ENCODE measurements at places on chromosomes 5 and 9. TPM values are rescaled to one million over a fixed set of nuclear protein-coding genes. Genes with fewer than 3 reads are reported as not detected.

DNA sequence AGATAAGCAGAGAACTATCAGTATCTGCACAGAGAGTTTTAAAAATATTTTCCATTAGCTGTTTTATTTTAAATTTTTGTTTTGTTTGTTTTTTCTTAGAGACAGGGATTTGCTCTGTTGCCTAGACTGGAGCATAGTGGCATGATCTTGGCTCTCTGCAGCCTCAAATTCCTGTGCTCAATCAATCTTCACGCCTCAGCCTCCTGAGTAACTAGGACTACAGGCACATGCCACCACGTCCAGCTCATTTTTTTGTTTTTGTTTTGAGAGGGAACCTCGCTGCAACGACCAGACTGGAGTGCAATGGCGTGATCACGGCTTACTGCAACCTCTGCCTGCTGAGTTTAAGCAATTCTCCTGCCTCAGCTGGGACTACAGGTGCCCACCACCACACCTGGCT is 138.2 kb upstream of the LPAR1 start:
- no peak overlapping the region for H3K27ac ChIP-seq
- no peak for DNase-seq
- no peaks in the 10 kb centered on the region for H3K27me3 ChIP-seq
- H3K4me3 ChIP-seq, result no peak overlapping the region
- no peaks in the 10 kb centered on the region for H3K4me1 ChIP-seq

DNA sequence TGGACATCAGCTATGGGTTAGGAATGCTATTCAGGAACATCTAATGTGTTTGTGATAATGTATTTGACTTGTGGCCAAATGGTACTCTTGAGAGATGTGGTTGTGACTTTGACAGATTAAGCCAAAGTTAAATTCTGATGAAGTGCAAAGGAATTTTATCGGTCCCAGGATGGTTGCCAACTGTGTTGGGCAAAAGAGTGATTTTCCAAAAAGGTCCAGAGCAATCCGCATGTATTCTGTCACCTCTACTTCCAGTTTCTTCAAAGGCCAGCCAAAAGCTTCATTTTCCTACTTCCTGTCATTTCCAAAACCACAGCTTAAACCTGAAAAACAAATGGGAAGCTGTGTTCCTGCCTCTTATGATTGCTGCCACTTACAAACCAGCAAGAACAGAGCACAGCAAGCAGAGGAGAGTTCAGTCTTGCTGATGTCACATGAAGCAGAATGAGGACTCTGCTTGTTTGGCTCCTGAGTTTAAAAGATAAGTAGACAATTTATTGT is 59.8 kb downstream of the MARCHF3 start:
- no peak overlapping the region for H3K4me3 ChIP-seq
- DNase-seq, result no peak
- H3K27ac ChIP-seq, result no peak overlapping the region
- H3K4me1 ChIP-seq, result no peaks in the 10 kb centered on the region
- H3K36me3 ChIP-seq, result no peaks in the 10 kb centered on the region

GRCh38 chr5:317086-317811 is 4.3 kb upstream of the AHRR start:
- H3K4me3 ChIP-seq, result no peak overlapping the region
- peaks cover 10% of the 10 kb centered on the region for H3K27me3 ChIP-seq
- no peaks in the 10 kb centered on the region for H3K36me3 ChIP-seq
- no peak overlapping the region for H3K27ac ChIP-seq

KCNN2 gene
- 3.0 TPM for total RNA-seq

- no peaks in the 10 kb centered on the region for H3K4me1 ChIP-seq
- peaks cover 54% of the 10 kb centered on the region for H3K36me3 ChIP-seq
- no peak for DNase-seq
- no peak overlapping the region for H3K27ac ChIP-seq
- no peaks in the 10 kb centered on the region for H3K27me3 ChIP-seq
These were observed 46.9 kb downstream of the NDST1 start for GRCh38 chr5:150554857-150555256.

- no peaks in the 10 kb centered on the region for H3K27me3 ChIP-seq
- no peak overlapping the region for H3K4me3 ChIP-seq
- no peak for DNase-seq
- no peak overlapping the region for H3K27ac ChIP-seq
These were observed 1.5 kb upstream of the ZFR start for GRCh38 chr5:32445831-32446614.

ARID3C gene
- not detected for total RNA-seq

DNA sequence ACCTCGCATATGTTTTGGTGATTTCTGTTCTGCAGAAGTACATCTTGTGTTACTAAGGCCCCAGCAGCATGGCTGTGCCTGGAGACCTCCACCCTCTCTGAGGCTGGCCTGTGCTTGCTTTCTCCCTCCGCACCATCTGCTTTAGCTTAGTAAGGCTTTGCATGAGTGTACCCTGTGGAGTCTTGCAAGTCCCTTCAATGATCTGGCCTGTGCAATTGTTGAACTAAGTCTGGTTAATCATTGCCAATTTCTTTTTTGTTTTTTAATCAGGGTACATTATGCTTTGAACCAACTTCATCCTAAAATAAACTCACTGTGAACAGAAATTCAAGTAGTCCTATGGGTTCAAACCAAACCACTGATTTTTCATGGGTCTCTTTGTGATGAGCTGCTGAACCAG is 32.3 kb downstream of the ACOT12 start:
- H3K4me1 ChIP-seq, result no peaks in the 10 kb centered on the region
- no peaks in the 10 kb centered on the region for H3K27me3 ChIP-seq
- H3K4me3 ChIP-seq, result no peak overlapping the region
- no peaks in the 10 kb centered on the region for H3K36me3 ChIP-seq

GCNT4 gene
- 2.7 TPM for total RNA-seq

GNG10 gene
- 16.6 TPM for total RNA-seq

DNA sequence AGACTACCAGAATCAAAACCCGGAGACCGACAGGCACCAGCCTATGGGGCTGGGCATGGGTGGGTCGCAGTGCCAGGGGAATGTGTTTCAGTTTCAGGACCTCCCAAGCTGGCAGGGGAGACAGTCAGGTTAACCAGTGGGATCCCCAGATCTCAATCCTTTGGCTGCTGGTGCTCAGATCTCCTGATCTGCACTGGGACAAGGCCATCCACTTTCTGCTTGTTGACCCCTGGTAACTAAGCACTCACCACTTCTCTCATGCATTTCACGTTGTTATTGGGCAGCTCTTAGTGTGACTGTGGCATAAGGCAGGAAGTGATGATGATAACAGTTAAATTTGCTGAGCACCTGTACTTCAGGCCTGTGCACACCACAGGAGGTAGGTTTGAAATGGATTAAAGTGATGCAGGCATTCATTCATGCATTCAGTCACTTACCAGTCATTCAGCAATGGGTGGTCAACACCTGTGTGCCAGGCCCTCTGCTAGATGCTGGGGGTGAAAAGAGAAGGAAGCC is 42.1 kb upstream of the STXBP1 start:
- H3K27me3 ChIP-seq, result no peaks in the 10 kb centered on the region
- H3K4me1 ChIP-seq, result peaks cover 49% of the 10 kb centered on the region
- DNase-seq, result peak; percentile 41

DNA sequence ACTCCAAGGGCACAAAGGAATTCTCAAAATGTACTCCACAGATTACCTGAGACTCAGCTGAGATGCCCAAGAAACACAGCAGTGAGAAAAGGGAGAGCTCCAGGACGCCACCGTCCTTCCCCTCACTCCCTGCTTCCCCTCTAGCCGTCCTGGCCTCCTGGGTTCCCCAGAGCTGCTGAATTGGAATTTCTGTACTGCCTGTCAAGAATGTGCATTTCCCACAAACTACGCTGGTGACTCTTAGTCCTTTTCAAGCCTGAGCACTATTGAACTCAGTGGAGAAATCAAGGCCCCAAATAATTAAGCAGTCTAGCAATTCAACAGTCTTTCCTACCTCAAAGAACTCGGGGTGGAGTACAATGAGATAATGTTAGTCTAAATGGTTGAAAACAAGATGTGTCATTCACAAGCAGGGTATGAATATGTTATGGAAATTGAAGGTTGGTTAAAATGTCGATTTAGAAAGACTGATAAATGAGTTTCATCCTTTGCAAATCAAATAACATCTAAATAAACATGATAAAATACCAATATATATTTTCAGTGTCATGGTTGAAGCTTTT is 153.2 kb downstream of the MED27 start:
- H3K36me3 ChIP-seq, result no peaks in the 10 kb centered on the region
- H3K4me1 ChIP-seq, result no peaks in the 10 kb centered on the region
- no peak for DNase-seq
- no peak overlapping the region for H3K27ac ChIP-seq
- no peak overlapping the region for H3K4me3 ChIP-seq

DNA sequence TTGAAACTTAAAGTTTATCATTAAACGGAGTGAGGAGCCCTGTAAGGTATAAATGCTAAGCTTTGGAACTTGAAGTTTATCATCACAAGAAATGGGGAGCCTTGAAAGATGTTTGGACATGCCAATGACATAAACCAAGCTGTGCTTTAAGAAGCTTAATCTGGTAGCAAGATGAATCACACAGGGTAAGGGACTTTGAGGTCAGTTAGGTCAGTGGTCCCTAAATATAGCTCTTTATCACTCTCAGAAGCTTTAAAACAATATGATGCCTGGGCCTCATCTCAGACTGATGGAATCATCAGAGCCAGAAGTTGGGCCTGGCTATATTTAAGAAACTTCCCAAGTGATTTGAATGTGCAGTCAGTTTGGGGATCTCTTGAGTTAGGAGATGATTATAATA is 85.7 kb downstream of the TNC start:
- DNase-seq, result no peak
- no peaks in the 10 kb centered on the region for H3K27me3 ChIP-seq
- no peaks in the 10 kb centered on the region for H3K4me1 ChIP-seq
- H3K36me3 ChIP-seq, result no peaks in the 10 kb centered on the region
- no peak overlapping the region for H3K27ac ChIP-seq

GRCh38 chr5:36481454-36482120 is 124.8 kb upstream of the SLC1A3 start:
- no peaks in the 10 kb centered on the region for H3K36me3 ChIP-seq
- H3K27ac ChIP-seq, result no peak overlapping the region
- DNase-seq, result no peak
- no peak overlapping the region for H3K4me3 ChIP-seq
- H3K27me3 ChIP-seq, result no peaks in the 10 kb centered on the region

GRCh38 chr5:136251502-136252169 is 58.7 kb upstream of the SMIM32 start:
- H3K36me3 ChIP-seq, result no peaks in the 10 kb centered on the region
- H3K27me3 ChIP-seq, result no peaks in the 10 kb centered on the region
- no peaks in the 10 kb centered on the region for H3K4me1 ChIP-seq
- no peak for DNase-seq
- H3K4me3 ChIP-seq, result no peak overlapping the region

CORO2A gene
- 0.64 TPM for total RNA-seq

LHX2 gene
- not detected for total RNA-seq

DNA sequence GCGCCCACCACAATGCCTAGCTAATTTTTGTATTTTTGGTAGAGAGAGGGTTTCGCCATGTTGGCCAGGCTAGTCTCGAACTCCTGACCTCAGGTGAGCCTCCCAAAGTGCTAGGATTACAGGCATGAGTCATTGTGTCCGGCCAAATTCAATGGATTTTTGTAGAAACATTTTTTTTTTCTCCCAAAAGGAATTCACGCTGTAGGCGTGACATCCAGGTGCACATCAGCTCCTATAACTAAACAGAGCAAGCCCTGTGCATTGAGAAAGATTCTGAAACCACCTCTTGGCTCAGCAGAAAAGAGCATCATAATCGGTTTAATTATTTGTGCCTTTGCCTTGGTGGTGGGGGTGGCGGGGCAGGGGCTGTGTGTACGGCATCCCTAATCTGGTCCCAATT is 32.9 kb upstream of the DAB2IP start:
- H3K27ac ChIP-seq, result no peak overlapping the region
- no peaks in the 10 kb centered on the region for H3K4me1 ChIP-seq
- no peak overlapping the region for H3K4me3 ChIP-seq
- no peaks in the 10 kb centered on the region for H3K36me3 ChIP-seq
- H3K27me3 ChIP-seq, result no peaks in the 10 kb centered on the region

FOXI1 gene
- total RNA-seq, result 0.24 TPM

PAXX gene
- total RNA-seq, result 16.4 TPM

DNA sequence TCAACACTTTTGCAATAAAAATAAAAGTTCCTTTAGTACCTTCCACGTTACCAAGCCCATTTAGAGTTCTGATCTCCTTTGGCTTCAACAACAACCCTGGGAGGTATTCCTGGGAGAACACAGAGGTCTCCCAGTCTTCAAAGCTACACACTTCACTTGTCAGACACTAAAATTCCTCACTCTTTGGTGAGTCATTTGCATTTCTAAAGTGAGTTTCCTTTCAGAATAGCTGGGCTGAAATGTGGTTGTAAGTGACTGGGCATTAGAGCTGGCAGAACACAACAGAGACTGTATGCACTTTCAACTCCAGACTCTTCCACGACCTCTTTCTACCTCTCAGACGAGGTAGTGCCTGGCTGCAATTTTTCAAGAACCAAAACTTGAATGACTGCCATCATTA is 11.5 kb upstream of the F2RL1 start:
- no peak for DNase-seq
- no peaks in the 10 kb centered on the region for H3K36me3 ChIP-seq
- H3K27ac ChIP-seq, result no peak overlapping the region

- no peaks in the 10 kb centered on the region for H3K27me3 ChIP-seq
- no peak for DNase-seq
- no peak overlapping the region for H3K4me3 ChIP-seq
- H3K36me3 ChIP-seq, result no peaks in the 10 kb centered on the region
- H3K27ac ChIP-seq, result no peak overlapping the region
These were observed 1633.8 kb downstream of the MAT2B start for GRCh38 chr5:165139262-165139661.

DNA sequence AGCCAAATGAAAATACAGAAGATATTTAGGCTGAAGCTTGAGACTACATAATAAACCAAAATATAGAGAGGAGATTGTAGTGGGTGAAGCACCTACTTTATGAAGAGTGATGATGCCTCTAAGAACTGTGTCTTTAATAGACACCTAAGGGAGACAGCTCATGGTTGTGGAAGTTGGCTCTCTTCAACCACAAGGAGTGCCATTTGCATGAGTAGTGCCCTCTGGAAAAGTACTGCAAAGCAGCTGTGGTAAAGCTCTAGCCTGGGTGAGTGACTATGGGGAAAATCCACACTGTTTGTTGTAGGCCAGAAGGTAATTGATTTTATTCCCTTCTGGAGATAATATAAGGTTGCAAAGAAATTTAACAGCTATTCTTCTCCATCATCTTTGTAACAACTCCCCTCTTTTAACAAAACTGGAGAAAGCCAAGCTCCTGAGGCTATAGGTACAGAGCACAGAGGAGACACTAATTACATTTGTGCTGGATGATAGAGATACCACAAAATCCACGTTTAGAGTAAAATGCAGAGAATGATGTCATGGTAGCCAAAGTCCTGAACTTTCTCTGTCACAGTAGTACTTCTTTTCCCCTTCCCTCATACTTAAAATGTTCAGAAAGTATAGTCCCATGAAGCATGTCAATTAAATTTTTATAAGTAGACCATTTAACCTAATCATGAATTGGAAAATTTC is 122.8 kb downstream of the STARD4 start:
- no peak for DNase-seq
- no peak overlapping the region for H3K4me3 ChIP-seq
- no peak overlapping the region for H3K27ac ChIP-seq
- no peaks in the 10 kb centered on the region for H3K4me1 ChIP-seq

GRCh38 chr9:109256336-109256735 is 64.5 kb downstream of the EPB41L4B start:
- H3K36me3 ChIP-seq, result peaks cover 20% of the 10 kb centered on the region
- peaks cover 40% of the 10 kb centered on the region for H3K4me1 ChIP-seq
- H3K27me3 ChIP-seq, result no peaks in the 10 kb centered on the region
- DNase-seq, result no peak

All from pancreas (tissue), 10 donors.